Activated naive CD4-positive, alpha-beta T cell treated with anti-CD3 and anti-CD28 coated beads, Interleukin-2, amount 50 U/mL, for 72 hours (primary cell): ENCODE measurements at places on chromosomes 3 and 15. TPM values are rescaled to one million over a fixed set of nuclear protein-coding genes. Genes with fewer than 3 reads are reported as not detected.

- peak; percentile 77 for DNase-seq
Measured at GRCh38 chr15:40763801-40764628, at the start of gene GCHFR. Gene GCHFR, plus strand, starts transcription at chr15:40764068. Its CDS starts 113 bp downstream, at chr15:40764181.

GRCh38 chr3:87161013-87161412 is 66.1 kb upstream of the CHMP2B start:
- no peak for DNase-seq

CYP8B1 gene
- total RNA-seq = not detected

DNA sequence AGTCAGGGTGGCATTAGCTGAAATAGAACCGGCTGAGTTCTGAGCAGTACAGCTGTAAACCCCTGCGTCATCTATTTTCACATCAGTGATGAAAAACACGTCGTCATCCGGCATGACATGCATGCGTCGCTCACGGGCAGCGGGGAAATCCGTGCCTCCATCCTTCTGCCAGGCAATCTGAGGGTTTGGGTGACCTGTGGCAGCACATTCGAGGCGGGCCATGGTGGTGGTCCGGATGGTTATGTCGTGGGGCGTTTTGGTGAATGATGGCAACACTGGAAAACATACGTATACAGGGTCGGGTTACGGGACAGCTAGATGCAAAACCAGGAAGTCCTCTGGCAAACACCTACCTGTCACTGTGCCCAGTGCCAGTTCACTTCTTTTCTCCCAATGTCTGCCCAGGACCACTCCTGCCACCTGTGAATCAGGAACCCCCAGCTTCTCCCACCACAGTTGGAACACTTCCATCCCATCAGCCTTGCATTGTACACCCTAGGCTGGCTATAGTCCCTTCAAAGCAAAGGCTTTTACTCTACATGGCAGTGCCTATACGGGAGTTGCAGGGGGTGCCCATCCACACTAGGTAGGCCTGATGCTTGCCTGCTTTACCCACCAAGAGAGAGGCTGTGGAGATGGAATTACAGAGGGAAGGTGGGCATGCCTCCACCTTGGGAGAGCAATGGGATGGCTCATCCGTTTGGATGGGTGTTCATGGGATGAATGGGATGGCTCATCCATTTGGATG is 116.7 kb downstream of the LRIG1 start:
- no peak for DNase-seq

- DNase-seq = no peak
Measured at GRCh38 chr3:172076212-172076611, 36.8 kb downstream of the FNDC3B start.

LYZL4 gene
- total RNA-seq = not detected

DNA sequence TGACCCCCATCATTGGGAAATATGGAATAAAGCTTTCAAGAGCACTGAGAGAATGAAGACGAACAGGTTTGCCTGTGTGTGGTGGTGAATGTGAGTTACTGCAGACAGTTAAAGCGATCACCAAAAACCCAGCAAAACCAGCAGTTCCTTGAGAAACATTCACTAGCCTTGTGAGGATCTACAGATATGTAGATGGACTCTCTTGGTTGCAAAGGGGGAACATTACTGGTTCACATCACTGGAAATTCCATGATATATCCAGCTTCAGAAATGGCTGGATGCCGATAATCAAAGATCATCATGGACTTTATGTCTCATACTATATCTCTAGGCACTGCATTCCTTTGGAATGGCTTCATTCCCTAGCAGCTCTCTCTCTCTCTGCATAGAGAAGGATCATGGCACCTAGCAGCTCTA is 10.2 kb upstream of the HERC1 start:
- no peak for DNase-seq

SLC22A13 gene
- 0.11 TPM for total RNA-seq

DNA sequence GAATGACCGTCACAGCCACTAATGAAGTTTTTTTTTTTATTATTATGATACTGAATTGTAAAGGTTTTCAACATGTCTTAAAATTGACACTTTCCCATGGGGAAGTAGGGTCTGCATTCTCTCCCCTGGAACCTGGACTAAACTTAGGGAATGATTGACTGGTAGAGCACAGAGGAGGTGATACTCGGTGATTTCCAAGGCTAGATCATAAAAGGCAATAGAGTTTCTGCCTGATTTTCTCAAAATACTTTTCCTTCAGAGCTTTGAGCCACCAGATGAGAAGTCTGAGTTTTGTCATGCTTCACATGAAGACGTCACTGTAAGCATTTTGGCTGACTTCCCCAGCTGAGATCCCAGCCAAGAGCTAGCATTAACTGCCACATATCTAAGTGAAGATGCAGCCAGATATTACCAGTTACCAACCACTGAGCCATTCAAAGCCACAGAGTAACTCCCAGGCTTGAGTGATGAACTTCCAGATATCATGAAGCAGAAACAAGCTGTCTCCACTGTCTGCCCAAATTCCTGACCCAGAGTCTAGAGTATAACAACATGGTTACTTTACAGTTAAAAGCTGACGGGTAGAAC is 105.8 kb downstream of the LSAMP start:
- DNase-seq = no peak

DNA sequence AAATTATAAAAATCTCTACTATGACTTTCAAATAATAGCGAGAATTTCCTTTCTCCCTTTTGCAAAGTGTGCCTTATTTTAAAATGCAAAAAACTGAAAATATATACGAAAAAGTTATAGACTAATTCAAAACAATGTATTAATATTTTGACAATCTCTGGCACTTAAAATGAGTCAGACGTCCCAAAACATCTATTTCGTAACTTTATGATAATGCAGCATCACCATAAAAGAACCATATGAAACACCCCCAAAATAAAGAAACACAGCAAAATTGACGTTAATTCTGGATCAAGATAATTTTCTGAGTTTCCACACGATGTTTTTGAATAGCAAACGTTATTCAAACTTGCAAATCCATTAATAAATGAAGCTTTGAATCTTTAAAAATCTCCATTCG is 1.0 kb downstream of the COPS2 start:
- DNase-seq = no peak

GRCh38 chr3:100993309-100993708 is at the start of gene ABI3BP:
Gene ABI3BP, minus strand, starts transcription at chr3:100993421. Its CDS starts 37 bp downstream, at chr3:100993384.
- DNase-seq = peak; percentile 4

DNA sequence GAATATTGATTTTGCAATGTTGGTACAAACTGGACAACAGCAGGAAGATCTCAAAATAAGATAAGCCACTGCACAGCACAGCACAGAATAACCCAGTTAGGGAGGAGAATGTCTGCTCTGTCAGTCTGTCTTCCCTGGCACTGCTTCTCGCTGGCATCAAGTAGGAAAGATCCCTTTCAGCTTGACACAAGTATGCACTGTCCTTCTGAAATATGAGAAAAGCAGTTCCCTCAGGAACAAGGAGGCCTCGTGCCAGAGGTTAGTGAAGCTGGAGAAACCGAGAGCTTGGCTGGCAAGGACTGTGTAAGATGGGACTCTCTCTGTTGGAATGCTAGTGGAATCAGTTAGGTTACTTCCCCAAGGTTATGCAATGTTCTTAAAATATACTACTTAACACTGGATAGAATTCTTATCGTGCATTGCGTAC is 59.1 kb downstream of the FMN1 start:
- DNase-seq = no peak

DNA sequence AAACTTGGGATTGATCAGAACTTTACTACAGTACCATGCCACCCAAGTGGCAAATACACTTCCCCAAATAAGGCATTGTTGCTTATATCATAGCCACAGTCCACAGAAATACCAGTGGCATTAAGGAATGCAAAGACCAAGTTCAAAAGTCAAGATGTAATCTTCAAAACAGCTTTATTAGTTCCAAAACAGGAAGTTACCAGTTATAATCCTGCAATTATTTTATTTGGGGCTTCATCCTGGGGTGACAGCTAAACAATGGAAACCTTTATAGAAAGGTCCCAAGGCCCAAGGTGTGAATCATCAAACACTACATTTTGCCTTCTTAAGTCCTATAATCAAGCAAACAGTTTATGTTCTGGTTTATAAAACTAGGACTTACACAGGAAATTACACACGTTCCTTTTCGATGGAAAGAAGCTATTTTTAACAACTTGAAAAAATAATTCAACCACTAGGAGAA is 30.3 kb upstream of the RNF7 start:
- DNase-seq = no peak

GRCh38 chr3:133820129-133820528 is 14.5 kb downstream of the SRPRB start:
- no peak for DNase-seq

GRCh38 chr3:185460719-185461350 is 38.0 kb downstream of the TMEM41A start:
- DNase-seq = no peak

GRCh38 chr3:77081240-77081661 is 41.4 kb downstream of the ROBO2 start:
- no peak for DNase-seq

ZNF774 gene
- 0.50 TPM for total RNA-seq

- DNase-seq = no peak
Measured at GRCh38 chr3:99845331-99845730, 27.7 kb downstream of the CMSS1 start.

GRCh38 chr3:170387950-170388349 is 30.4 kb downstream of the SKIL start:
- no peak for DNase-seq

NCEH1 gene
- 4.4 TPM for total RNA-seq

MNS1 gene
- total RNA-seq = 0.47 TPM

ZNF860 gene
- not detected for total RNA-seq

DNA sequence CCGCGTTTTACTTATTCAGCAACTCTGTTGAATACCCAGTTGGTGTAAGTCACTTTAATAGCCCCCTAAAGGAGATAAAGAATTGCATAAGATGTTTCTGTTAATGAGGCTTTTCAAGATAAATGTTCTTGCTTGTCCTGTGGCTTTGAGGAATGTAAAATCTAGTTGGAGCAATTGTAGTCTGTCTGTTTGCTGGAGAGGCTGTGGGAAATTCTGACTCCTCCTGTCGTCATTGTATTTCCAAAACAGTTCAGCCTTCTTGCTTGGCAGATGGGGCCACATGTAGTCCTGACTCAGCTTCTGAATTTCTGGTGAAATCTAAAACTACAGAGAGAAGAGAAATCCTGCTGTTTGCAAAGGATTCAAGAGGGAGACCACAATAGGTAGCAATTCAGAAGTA is 114.4 kb downstream of the RYR3 start:
- DNase-seq = no peak

GRCh38 chr3:150374975-150375374 is 33.1 kb upstream of the TSC22D2 start:
- DNase-seq = no peak

CYP11A1 gene
- not detected for total RNA-seq

GRCh38 chr3:73381551-73381950 is 243.2 kb downstream of the PDZRN3 start:
- DNase-seq = no peak

- DNase-seq = no peak
Measured at GRCh38 chr3:110577854-110578253, 493.8 kb upstream of the NECTIN3 start.

GRCh38 chr15:39252134-39252470 is 328.8 kb upstream of the THBS1 start:
- no peak for DNase-seq

DPH3 gene
- 23.9 TPM for total RNA-seq

- no peak for DNase-seq
Measured at GRCh38 chr15:71160976-71161375, 45.7 kb downstream of the THSD4 start.

- no peak for DNase-seq
Measured at GRCh38 chr3:112134335-112135124, 1.5 kb upstream of the GCSAM start.

RTP1 gene
- not detected for total RNA-seq

GRCh38 chr15:58608129-58608590 is 141.3 kb downstream of the ADAM10 start:
- no peak for DNase-seq

DNA sequence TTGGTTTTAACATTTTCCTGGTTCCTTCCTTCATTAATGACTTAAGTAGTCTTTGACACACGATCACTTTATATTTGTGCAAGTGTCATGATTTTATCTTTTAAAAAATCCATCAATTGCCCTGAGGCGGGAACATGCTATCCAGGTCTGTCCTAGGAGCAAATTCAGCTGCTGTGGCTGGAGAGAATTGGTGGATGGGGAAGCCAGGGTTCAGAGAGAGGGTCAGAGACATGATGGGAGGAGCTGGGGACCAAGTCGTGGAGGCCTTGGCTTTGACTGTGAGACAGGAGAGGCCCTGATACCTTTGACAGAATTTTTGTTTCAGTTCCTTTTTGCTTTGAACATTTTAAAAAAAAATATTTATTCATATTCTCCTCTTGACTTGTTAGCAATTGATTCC is 89.0 kb downstream of the CHRNA7 start:
- DNase-seq = no peak

- no peak for DNase-seq
Measured at GRCh38 chr3:120567370-120568201, 28.6 kb upstream of the NDUFB4 start.

DNA sequence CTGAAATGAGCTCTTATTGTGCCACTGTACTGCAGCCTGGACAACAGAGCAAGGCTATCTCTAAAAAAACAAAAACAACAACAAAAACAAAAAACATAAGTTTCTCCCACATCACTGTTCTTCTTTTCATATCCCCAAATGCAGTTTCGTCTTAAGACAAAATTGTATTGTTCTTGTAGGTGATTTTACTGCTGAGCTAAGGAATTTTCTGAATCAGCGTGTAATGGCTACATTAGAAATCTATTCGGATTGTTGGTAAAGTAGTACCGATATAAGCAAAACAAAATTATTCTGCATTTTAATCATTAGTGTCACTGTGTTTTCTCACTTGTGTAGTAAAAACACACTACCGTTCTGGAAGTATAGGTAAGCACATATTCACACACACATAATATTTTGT is 512.5 kb downstream of the ROBO1 start:
- DNase-seq = no peak

DNA sequence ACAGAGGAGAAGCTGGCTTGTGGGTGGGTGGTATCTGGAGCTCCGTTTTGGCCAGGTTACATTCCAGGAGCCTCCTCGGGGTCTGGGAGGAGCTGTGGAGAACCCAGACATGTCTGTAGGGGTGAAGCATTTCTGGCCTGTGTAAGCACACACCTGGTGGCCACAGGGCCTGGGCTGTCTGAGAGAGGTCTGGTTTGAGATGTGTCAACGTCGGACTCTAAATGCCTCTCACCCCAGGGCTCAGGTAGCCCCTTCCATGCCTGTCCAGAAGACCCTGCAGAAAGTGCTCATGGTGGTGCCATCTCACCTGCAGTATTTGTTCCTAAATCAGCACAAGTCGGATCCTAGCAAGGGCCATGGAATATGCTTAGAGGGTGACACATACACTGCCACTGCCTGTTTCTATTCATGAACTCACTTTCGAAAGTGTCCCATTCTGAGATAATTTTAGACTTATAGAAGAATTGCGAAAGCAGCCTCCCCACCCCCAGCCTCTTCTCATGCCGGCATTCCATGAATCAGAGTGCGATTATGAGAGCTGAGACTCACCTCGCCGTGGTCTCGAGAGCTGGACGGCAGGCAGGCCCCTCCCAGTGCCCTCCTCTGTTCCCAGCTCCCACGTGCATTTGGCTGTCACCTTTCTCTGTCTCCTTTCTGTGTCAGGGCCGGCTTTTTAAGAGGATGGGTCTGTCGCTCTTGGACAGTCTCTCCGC is 63.7 kb downstream of the KLF15 start:
- DNase-seq = no peak
